Activated CD8-positive, alpha-beta T cell treated with anti-CD3 and anti-CD28 coated beads for 36 hours (primary cell): ENCODE measurements at places on chromosomes 5 and 9. TPM values are rescaled to one million over a fixed set of nuclear protein-coding genes. Genes with fewer than 3 reads are reported as not detected.

GRCh38 chr9:100690438-100690837 is 112.6 kb downstream of the CAVIN4 start:
- peaks cover 9% of the 10 kb centered on the region for H3K27me3 ChIP-seq
- H3K36me3 ChIP-seq, result no peaks in the 10 kb centered on the region
- no peak overlapping the region for H3K4me3 ChIP-seq
- DNase-seq, result peak; percentile 10
- no peak overlapping the region for H3K27ac ChIP-seq
- H3K4me1 ChIP-seq, result peaks cover 8% of the 10 kb centered on the region

Gene FBP2
- not detected for total RNA-seq

DNA sequence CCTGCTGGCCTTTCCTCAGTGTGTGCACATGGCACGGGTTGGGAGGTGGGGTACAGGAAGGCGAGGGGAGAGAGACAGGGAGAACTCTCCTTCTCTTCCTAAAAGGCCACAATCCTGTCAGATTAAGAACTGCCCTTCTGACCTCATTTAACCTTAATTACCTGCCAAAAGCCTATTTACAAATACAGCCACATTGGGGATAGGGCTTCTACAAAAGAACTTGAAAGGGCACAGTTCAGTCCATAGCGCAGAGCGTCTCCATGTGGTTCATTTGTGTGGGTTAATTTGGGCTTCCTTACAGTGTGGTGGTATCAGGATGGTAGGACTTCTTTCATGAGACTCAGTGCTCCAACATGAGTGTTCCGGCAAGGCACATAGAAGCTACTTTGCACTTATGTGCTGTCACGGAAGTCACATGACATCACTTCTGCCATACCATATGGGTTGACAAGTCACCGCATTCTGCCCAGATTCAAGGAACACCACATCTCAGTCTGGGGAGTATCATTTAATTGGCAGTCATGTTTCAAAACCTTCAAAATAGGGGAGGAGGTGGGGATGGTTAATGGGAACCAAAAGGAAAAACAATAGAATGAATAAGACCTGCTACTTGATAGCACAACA is 46.8 kb downstream of the NLN start:
- peaks cover 10% of the 10 kb centered on the region for H3K4me1 ChIP-seq
- no peak overlapping the region for H3K27ac ChIP-seq
- DNase-seq, result no peak

- H3K36me3 ChIP-seq, result peaks cover 3% of the 10 kb centered on the region
- H3K27ac ChIP-seq, result no peak overlapping the region
- H3K4me3 ChIP-seq, result no peak overlapping the region
Measured at GRCh38 chr9:737400-738120, 103.9 kb upstream of the DMRT1 start.

GRCh38 chr5:171520300-171521174 is 101.1 kb downstream of the FGF18 start:
- H3K4me3 ChIP-seq, result no peak overlapping the region
- no peaks in the 10 kb centered on the region for H3K27me3 ChIP-seq
- DNase-seq, result no peak
- no peaks in the 10 kb centered on the region for H3K4me1 ChIP-seq

DNA sequence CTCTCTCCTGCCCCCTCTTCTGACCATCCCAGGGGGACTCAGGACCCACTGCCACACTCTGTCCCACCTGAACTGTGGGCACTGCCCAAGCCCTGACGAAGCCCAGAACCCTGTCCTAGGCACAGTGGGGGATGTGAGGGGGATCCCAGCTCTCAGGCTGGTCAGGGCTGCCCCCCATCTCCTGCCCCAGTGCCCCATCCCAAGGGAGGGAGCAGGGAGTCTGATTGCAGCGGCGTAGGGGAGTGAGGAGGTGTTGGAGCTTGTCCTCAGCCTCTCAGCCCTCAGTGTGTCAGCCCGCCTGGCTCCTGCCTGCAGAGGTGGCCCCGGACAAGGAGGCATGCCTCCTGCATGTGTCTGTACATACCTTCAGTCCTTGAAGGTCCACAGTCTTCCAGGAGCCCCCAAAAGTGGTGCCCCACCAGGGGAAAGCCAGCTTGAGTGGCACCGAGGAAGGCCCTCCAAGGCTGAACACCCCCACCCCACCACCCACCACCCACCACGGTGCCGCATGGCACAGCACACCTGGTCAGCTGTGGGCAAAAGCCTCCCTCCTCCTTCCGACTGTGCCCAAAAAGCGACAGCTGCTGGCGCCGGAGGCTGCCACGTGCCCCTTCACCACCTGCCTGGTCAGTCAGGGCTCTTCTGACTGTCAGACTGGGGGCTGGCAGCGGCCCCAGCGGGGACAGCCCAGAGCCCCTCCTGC is 930 bp downstream of the SARDH start:
- H3K27ac ChIP-seq, result no peak overlapping the region
- H3K4me1 ChIP-seq, result peaks cover 11% of the 10 kb centered on the region
- no peak for DNase-seq
- no peaks in the 10 kb centered on the region for H3K36me3 ChIP-seq
- no peak overlapping the region for H3K4me3 ChIP-seq
- no peaks in the 10 kb centered on the region for H3K27me3 ChIP-seq

- no peak for DNase-seq
- H3K27me3 ChIP-seq, result no peaks in the 10 kb centered on the region
- H3K36me3 ChIP-seq, result no peaks in the 10 kb centered on the region
- no peaks in the 10 kb centered on the region for H3K4me1 ChIP-seq
- no peak overlapping the region for H3K27ac ChIP-seq
Measured at GRCh38 chr5:179270581-179271427, 74.5 kb downstream of the ADAMTS2 start.

DNA sequence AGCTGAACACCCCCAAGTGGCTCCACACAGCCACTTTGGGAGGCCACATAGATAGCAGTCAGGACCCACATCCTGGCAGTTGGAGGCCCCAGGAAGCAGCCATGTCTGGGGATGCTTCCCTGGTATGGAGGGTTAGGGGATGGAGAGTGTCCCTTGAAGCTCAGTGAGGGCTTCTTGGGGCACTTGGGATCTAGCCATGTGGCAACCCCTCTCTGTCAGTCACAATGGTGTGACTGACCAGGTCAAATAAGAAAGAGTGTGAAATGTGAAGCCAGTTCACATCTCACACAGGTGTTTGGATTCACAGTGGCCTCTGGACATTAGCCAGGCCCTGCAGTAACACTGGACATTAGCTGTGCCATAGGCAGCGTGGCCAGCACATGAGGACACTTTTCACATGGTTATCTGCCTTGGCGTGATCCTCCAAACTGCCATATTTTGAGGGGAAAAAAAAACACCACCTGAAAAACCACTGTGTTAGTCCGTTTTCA is 53.9 kb upstream of the IL17B start:
- peaks cover 7% of the 10 kb centered on the region for H3K4me1 ChIP-seq
- peaks cover 1% of the 10 kb centered on the region for H3K27me3 ChIP-seq
- H3K27ac ChIP-seq, result no peak overlapping the region
- H3K36me3 ChIP-seq, result no peaks in the 10 kb centered on the region
- no peak for DNase-seq
- no peak overlapping the region for H3K4me3 ChIP-seq

DNA sequence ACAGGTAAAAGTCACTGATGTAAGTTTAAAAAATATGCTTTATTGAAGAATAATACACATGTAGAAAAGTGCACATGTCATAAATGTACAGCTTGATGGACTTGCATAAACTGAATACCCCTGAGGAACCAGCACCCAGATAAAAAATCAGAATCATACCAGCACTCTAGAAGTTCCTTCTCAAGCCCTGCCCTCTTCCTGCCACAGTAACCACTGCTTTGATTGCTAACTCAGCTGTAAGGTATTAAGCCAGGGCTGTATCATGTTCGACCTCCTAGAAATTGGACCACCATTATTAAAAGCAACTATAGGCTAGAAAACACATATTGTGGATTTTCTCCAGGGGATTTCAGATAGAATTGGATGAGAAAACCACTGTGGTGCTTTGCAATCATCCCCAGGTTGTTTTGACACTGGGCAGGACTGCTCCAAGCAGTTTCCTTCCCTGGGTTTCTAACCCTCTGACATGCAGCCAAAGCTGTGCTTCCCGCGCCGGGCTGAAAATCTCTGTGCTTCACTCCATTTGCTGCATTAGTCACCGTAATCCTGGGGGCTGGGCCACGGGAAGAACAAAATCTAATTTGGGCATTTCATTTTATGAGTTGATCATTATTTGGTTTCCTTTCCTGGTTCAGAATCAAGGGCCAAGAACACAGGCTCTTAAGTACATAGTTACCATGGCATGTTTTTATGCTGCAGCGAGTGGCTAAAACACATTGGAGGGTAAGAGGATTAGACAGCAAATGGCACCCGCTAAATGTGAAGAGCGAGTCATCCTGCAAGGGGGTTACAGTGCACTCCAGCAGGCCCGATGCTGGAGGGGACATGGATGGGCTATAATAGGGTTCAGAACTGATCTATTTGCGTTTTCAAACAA is 139.4 kb upstream of the IL12B start:
- no peak overlapping the region for H3K27ac ChIP-seq
- peaks cover 10% of the 10 kb centered on the region for H3K27me3 ChIP-seq
- no peaks in the 10 kb centered on the region for H3K36me3 ChIP-seq

Gene PLAC8L1
- 0.61 TPM for total RNA-seq

GRCh38 chr9:35518981-35519679 is 29.2 kb downstream of the RUSC2 start:
- H3K27me3 ChIP-seq, result no peaks in the 10 kb centered on the region
- no peaks in the 10 kb centered on the region for H3K36me3 ChIP-seq
- H3K4me1 ChIP-seq, result no peaks in the 10 kb centered on the region
- no peak overlapping the region for H3K4me3 ChIP-seq
- no peak overlapping the region for H3K27ac ChIP-seq

DNA sequence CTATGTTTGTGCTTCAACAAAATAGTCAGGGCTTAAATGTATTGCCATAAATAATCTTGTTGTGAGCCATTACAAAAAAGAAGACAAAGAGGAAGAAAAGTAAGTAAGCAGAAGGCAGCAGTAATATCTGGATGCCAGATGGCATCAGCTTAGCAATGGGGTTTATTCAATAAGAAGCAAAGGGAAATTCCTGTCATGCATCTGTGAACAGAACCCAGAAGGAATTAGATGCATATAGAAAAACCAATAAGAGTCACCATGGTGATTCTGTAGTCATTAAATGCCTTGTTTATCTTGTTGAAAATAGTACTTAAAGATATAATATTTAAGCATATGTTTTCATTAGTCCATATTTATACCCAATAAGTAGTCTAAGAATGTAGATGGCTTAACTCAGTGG is 216.0 kb downstream of the ADAMTSL1 start:
- no peaks in the 10 kb centered on the region for H3K4me1 ChIP-seq
- H3K4me3 ChIP-seq, result no peak overlapping the region
- H3K36me3 ChIP-seq, result no peaks in the 10 kb centered on the region
- no peaks in the 10 kb centered on the region for H3K27me3 ChIP-seq
- DNase-seq, result no peak
- no peak overlapping the region for H3K27ac ChIP-seq

Gene ACTBL2
- total RNA-seq, result not detected

DNA sequence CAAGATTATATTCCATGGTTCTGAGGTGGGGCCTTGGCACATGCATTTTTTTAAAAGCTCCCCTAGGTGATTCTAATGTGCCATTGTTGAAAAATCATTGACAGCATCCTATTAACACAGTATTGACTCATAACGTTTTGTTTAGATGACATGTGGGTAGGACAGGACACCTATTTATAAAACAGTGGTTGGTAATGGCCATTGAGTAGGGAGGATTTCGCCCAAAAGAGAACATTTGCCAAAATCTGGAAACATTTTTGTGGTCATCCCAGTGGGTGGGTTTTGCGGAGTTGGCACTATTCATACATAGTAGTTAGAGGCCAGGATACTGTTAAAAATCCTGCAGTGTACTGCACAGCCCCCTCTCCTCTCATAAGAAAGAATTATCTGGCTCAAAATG is 6.4 kb upstream of the CHD1 start:
- peaks cover 7% of the 10 kb centered on the region for H3K36me3 ChIP-seq
- no peak overlapping the region for H3K4me3 ChIP-seq
- H3K4me1 ChIP-seq, result peaks cover 75% of the 10 kb centered on the region
- DNase-seq, result no peak
- peak overlapping the region; percentile 78 for H3K27ac ChIP-seq

Gene SLC36A3
- total RNA-seq, result not detected

Gene SLC34A3
- not detected for total RNA-seq

GRCh38 chr5:164302533-164303235 is 797.3 kb downstream of the MAT2B start:
- no peaks in the 10 kb centered on the region for H3K36me3 ChIP-seq
- no peak overlapping the region for H3K4me3 ChIP-seq
- DNase-seq, result no peak
- no peak overlapping the region for H3K27ac ChIP-seq
- no peaks in the 10 kb centered on the region for H3K4me1 ChIP-seq
- H3K27me3 ChIP-seq, result no peaks in the 10 kb centered on the region

DNA sequence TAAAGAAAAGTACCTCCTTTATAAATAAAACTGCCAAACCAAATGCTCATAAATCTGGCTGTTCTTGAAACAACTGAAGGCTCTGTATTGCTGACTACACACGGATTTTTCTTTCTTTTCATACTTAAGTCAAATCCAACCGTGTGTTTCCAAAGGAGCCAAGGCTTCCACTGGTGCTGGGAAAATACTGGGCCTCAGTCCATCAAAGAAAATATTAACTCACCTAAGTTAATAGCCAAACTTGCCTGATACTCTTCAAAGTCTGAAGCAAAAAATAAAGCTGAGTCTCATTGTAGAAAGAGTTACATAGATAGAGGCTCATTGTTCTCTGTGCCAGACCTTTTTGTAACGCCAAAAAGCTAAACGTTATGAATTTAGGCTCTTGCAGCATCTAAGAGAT is 350.4 kb upstream of the CDH9 start:
- no peaks in the 10 kb centered on the region for H3K4me1 ChIP-seq

GRCh38 chr5:74586856-74587255 is 53.7 kb downstream of the ENC1 start:
- H3K36me3 ChIP-seq, result no peaks in the 10 kb centered on the region
- H3K27ac ChIP-seq, result no peak overlapping the region
- H3K4me1 ChIP-seq, result no peaks in the 10 kb centered on the region
- H3K4me3 ChIP-seq, result no peak overlapping the region
- peaks cover 3% of the 10 kb centered on the region for H3K27me3 ChIP-seq

DNA sequence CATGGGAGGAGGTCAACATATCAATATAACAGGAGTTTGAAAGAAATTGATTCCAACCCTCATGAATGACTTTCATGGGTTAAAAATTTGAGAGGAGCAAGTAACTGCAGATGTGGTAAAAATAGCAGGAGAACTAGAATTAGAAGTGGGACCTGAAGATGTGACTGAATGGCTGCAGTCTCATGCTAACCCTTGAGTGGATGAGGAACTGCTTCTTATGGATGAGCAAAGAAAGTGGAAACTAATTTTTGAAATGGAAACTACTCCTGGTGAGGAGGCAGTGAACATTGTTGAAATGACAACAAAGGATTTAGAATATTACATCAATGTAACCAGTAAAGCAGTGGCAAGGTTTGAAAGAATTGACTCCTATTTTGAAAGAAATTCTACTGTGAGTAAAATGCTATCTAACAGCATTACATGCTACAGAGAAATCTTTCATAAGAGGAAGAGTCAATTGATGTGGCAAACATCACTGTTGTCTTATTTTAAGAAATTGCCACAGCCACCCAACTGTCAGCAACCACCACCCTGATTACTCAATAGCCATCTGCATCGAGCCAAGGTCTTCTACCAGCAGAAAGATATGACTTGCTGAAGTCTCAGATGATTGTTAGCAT is 1683.2 kb downstream of the MAT2B start:
- H3K27me3 ChIP-seq, result no peaks in the 10 kb centered on the region
- no peak for DNase-seq
- H3K27ac ChIP-seq, result no peak overlapping the region
- no peaks in the 10 kb centered on the region for H3K36me3 ChIP-seq
- no peak overlapping the region for H3K4me3 ChIP-seq

GRCh38 chr9:89633920-89634319 is 29.1 kb downstream of the GADD45G start:
- H3K27ac ChIP-seq, result no peak overlapping the region
- H3K4me1 ChIP-seq, result no peaks in the 10 kb centered on the region
- no peaks in the 10 kb centered on the region for H3K36me3 ChIP-seq
- DNase-seq, result no peak
- no peak overlapping the region for H3K4me3 ChIP-seq

Gene CYLC2
- total RNA-seq, result not detected
